ENCODE measurements at places on chromosomes 1 and 21. TPM values are rescaled to one million over a fixed set of nuclear protein-coding genes. Genes with fewer than 3 reads are reported as not detected.

PADI2 gene
- total RNA-seq, result 0.30 TPM

UBE4B gene
- total RNA-seq, result 42.9 TPM

ERG gene
- total RNA-seq, result not detected

RHD gene
- 0.13 TPM for total RNA-seq

CLDN8 gene
- not detected for total RNA-seq

DNA sequence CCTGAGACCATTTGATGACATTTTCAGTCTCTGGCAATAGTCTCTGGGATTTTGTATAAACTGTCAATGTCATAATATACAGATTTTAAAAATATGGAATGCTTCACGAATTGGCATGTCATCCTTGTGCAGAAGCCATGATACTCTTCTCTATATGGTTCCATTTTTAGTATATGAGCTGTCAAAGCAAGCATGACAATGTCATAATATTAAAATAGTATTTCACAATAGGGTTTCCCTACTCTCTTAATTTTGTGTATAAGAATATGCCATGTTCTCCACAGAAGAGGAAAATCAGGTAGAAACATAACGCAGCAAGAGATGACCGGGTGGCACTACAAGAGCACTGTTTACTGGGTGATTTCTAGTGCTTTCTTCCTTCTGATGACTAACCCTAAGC, 8.3 kb upstream of the DIPK1A start:
- no peak for DNase-seq

DNA sequence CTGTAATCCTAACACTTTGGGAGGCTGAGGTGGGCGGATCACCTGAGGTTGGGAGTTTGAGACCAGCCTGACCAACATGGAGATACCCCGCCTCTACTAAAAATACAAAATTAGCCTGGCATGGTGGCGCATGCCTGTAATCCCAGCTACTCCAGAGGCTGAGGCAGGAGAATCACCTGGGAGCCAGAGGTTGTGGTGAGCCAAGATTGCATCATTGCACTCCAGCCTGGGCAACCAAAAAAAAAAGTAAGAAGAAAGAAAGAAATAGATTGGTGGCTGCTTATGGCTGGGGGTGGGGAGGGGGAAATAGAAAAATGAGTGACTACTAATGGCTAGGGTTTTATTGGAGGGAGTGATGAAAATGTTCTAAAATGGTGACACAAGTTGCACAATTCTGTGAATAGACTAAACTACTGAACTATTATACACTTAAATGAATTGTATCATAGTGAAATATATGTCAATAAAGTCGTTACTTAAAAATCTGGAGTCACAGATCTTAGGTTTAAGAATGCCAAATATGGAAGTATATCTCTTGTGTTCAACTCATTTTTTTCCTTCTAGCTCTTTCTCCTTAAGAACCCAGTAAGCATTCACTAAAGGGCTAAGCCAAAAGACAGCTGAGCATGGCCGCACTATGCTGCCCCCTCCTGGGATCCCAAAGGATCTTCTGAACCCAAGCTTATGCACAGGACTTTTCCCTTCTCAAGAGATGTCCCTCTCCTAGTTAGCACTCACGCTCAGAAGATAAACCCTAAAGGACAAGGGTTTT, 3.2 kb upstream of the NPL start:
- DNase-seq, result no peak

GRCh38 chr1:92480813-92481598, 5.7 kb downstream of the GFI1 start:
- DNase-seq, result no peak

DNA sequence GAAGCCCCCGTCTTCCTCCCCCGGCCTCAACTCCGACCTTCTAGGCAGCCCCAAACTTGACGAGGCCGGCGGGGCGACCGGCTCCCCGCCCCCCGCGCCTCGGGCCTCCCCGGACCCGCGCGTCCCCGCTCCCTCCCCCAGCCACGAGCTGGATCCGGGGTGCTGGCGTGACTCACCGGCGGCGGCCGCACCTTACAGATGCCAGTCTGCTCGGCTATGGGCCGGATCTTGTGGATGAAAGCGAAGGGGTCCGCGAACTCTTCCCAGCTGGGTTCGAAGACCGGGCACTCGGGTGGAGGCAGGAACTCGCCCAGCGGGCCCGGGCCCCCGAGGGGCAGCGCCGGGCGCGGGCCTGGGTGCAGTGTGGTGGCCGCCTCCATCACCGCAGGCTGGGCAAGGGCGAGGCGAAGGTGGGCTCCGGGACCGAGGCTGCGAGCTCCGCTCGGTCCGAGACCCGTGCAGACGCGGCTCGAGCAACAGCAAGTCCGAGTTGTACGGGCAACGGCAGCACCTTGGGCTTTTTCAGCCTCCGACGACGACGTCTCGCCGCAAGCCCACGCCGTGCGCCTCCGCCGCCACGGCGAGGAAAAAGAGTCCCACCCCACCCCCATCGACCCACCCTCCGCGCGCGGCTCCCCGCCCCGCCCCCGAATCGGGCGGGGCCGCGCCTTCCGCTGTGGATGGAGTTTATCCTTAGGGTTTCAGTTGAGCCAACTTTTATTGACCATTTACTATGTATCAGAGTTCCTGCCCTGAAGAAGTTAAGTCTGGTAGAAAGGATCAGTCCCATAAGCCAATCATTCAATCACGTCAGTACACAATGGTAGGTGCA, at the start of gene KDM5B:
TSS of gene KDM5B (minus strand) at position 496 of the 832 bp plus-strand sequence. CDS start at position 380, 116 bp downstream.
- peak; percentile 41 for DNase-seq

DNA sequence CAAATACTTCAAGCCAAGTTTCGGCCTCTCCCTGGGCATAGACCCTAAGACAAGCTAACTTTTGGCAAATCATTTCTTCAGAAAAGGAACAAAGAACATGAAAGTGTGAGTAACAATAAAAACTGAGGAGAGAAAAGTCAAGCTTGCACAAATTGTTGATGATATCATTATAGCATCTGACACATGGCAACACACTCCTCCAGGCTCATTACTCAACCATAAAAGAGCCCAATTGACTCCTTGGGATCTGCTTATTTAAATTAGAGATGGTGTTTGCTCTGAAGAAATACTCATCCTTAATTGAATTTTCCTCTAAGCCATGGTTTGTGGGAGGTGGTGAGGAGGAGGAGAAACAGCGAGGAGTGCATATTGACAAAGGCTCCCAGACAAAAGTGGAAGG, 54.5 kb downstream of the TNFSF4 start:
- DNase-seq, result no peak

DNA sequence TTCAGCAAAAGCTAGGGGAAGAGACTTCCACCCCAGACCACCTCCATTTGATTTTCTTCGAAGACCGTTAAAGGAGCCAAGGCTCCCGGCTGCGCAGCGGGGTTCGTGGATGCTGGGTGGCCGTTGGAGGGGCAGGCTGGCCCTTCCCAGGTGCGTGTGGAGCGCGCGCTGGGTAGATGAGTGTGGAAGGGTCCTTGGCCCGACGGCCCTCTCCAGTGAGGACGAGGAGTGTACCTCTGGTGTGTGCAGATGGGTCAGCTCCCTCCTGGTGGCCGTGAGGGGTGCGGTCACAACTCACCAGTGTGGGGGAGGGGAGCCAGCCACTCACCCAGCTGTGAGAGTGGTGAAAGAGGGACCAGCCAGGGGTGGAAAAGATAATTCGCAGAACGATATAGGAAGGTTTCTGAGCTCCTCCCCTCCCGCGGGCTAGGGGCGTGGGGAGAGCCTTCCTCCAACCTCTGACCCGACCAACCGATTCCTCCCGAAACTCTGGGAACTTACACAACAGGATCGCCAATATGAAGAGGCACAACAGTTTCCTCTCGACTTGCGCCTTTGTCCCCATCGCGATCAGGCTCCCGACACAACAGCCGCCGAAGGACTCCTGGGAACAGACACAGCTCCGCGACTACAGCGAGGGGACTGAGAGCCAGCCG, at the start of gene F11R:
TSS of gene F11R (minus strand) at position 644 of the 656 bp plus-strand sequence. CDS start at position 565, 79 bp downstream.
- no peak for DNase-seq

DNA sequence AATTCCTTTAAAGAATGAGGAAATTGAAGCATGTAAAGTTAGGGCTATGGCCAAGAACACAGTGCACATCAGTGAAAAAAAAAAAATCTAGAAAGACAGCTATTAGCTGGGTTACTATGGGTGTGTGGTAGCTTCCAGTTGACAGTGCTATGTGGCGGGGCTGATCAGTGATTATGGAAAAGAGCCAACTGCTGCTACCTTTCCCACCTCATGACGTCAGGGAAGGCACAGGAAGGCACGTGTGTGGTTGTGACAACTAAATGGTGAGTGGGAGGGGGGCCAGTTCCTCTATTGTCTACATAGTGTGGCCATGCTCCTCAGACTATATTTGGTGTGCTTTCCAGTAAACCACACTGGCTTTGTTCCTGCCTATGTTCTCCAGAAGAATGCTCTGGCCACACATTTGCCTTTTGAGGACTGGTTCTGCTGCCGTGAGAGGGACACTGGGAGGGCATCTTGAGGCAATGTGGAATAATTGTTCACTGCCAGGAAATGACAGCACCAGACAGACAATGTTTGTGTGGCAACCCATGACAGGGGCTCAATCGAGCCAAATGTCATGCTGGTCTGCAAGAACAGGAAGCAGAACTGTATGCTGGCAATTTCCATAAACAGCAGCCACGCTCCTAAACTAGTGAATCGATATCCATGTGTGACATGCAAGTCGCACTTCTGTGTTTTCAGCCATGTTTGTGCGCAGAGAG, 3.0 kb upstream of the SDE2 start:
- peak; percentile 75 for DNase-seq

DNA sequence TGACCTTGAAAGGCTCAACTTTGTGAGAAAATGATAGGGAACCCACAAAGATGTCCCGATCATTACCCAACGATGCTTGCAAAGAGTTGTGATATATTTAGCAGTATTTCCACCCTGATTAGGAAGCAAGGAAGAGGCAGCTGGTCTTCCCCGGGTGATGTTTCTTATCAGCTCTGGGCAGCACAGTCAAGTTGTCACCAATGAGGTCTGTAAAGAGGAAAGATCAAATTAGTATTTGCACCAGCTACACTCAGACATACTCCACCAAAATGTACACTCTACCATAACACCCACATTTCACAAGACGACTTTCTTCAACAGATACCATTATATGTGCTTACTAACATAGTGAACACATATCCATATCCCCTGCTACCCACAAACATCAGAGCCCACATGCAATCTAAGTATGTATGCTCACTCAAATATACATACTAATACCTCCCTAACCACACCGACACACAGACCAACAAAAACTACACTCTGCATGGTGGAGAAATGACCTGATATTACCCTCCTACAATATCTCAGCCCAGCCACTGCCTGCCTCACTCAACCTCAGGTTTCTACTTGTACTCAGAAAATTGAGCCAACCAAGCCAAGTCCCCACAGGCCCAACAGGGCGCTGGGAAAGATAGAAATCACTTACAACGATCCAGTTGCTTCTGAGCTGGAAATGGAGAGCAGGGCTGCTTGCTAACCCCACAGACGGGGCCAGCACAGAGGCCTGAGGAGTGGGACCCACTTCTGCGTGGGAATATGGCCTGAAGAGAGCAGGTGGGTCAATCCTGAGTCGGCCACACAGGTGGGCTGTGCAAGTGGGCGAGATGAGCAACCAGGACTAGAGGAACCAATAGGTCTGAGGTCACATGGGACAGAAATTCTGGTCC, 4.6 kb upstream of the BTG2 start:
- DNase-seq, result no peak

DNA sequence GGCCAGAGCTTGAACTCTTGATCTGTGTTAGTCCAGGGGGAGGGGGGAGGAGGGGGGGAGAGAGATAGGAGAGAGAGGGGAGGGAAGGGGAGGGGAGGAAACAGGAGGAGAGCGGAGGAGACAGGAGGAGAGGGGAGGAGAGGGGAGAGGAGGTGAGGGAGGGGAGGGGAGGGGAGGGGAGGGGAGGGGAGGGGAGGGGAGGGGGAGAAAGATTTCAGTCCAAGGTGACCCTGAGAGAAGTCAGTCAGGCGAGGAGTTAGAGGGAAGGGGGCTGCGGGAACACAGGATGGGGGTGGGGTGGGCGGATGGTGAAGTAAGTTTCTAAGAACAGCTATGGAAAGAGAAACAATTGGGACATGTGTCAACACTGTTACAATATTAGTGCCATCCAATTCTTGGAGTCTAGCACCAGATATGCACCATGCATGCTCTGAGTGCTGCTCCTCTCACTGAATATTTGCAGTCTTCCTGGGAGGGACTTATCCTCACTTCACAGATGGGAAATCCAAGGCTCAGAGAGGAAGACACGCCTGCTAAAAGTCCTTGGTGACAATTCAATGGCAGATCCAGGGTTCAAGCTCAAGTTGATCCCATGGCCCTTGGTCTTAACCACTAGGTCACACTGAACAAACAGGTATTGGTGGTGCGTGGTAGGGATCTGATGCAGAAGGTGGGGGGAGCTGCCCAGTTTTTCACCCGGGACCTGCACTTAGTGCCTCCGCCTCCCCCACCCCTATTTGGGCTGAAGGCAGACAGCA, 42.5 kb upstream of the ECE1 start:
- no peak for DNase-seq

- DNase-seq, result no peak
These were observed 75.4 kb upstream of the LRRC7 start for GRCh38 chr1:69492286-69492685.

DNA sequence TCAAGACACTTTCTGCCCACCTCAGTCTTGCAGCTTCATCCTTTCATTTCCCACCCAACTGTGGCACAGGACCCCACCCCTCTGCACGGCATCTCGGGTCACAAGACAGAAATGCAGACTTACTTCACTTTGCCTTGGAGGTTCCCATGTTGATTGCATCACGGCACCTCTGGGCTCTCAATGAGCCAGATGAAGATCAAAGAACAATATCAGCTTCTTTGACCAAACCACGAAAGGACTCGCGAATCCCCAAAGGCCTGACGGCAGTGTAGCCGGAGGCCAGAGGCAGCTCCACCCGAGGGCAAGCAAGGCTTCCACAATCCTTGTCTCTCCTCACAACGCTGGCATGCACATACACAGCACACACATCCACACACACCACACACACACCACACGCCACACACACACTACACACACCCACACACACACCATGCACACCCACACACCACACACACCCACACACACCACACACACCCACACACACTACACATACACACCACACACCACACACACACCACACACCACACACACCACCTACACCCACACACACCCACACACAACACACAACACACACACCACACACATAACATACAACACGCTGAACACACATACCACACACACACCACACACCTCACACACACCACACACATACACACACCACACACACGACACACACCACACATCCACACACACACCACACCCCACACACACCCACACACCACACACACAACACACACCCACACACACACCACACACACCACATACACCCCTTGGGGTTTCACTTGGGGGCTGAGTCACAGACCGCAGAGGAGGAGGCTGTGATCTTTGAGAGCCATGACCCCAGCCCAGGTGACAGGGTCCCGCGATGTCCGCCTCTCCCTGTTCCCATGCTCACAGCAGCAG, 35.8 kb downstream of the UBASH3A start:
- no peak for DNase-seq

- no peak for DNase-seq
These were observed 54.0 kb downstream of the OLFML3 start for GRCh38 chr1:114033216-114033706.

GRCh38 chr1:18322368-18323032, 158.2 kb upstream of the KLHDC7A start:
- no peak for DNase-seq

Data from T-cell (primary cell).